ENCODE measurements at places on chromosomes 3 and 15. TPM values are rescaled to one million over a fixed set of nuclear protein-coding genes. Genes with fewer than 3 reads are reported as not detected.

- no peaks in the 10 kb centered on the region for H3K36me3 ChIP-seq
- H3K4me1 ChIP-seq, result peaks cover 17% of the 10 kb centered on the region
- no peak overlapping the region for H3K4me3 ChIP-seq
- no peaks in the 10 kb centered on the region for H3K27me3 ChIP-seq
- no peak overlapping the region for H3K27ac ChIP-seq
These were observed 162.5 kb downstream of the TPRG1 start for GRCh38 chr3:189334064-189334920.

DNA sequence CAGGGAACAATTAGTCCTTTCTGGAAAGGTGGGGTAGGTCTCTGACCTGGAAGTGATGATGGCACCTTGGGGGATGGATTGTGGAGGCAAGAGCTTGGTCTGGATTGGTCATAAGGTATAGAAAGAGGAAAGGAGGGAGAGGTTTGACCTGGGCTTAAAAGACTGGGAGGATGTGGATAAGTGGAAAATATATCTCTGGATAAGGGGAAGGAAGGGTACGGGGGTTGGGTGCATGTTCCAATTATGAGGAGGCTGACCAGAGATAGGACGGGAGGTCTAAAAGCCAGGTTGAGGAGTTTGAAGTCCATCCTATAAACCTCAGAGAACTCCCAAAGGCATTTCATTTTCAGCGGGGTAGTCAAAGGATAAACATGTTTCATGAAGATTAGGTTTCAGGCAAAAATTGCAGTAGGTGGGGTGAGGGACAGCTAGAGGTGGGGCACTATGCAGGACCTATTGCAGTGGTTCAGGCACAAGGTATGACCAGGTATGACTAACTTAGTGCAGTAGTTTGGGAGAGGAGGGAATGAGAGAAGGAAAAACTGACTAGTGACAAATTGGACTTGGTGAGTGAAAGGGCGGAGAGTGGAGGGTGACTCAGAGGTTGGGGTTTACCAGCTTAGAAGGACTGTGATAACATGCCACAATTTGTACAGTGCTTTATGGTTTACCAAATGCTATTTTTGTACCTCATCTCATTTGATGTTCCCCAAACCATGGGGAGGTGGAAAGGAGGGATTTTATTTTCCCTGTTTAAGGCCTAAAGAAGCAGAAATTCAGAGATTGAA lies 10.7 kb downstream of the PDE8A start:
- no peak overlapping the region for H3K4me3 ChIP-seq
- peak overlapping the region; percentile 79 for H3K27ac ChIP-seq
- peaks cover 19% of the 10 kb centered on the region for H3K4me1 ChIP-seq
- peak; percentile 55 for DNase-seq
- no peaks in the 10 kb centered on the region for H3K36me3 ChIP-seq

The PIGX gene
- total RNA-seq, result 47.6 TPM

The MAP4 gene
- total RNA-seq, result 187 TPM

The CCR5 gene
- not detected for total RNA-seq

GRCh38 chr3:165233501-165234195 lies 37.5 kb upstream of the SLITRK3 start:
- no peak overlapping the region for H3K4me3 ChIP-seq
- no peaks in the 10 kb centered on the region for H3K36me3 ChIP-seq
- no peak for DNase-seq
- H3K27me3 ChIP-seq, result no peaks in the 10 kb centered on the region

- H3K36me3 ChIP-seq, result no peaks in the 10 kb centered on the region
- no peak overlapping the region for H3K27ac ChIP-seq
- no peak overlapping the region for H3K4me3 ChIP-seq
- H3K27me3 ChIP-seq, result no peaks in the 10 kb centered on the region
These were observed 6.9 kb downstream of the PLXND1 start for GRCh38 chr3:129599607-129600006.

DNA sequence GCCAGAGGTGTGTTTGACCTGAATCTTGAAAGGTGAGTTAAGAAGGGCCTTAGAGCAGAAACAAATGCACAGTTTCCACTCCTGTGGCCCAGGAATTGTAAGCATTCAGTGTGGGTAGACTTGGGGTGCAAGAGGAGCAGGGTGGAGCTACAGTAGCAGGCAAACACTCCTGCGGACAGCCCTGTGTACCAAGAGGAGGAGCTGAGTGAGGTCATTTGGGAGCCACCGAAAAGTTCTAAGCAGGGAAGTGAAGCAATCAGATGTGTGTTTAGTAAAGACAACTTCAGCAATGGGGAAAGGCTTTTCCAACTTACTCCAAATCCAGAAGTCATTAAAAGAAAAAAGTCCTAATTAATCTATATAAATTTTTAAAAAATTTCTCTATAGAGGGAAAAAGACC lies 99.3 kb downstream of the ARHGEF26 start:
- H3K4me1 ChIP-seq, result 0 out of 2 replicates have a peak, but pooled peaks cover 5% of the 10 kb centered on the region
- no peaks in the 10 kb centered on the region for H3K27me3 ChIP-seq
- H3K27ac ChIP-seq, result no peak overlapping the region
- H3K36me3 ChIP-seq, result no peaks in the 10 kb centered on the region
- no peak overlapping the region for H3K4me3 ChIP-seq
- no peak for DNase-seq

- H3K27ac ChIP-seq, result no peak overlapping the region
- H3K27me3 ChIP-seq, result no peaks in the 10 kb centered on the region
- H3K4me3 ChIP-seq, result no peak overlapping the region
- H3K4me1 ChIP-seq, result no peaks in the 10 kb centered on the region
These were observed 21.3 kb upstream of the DAPK2 start for GRCh38 chr15:64067564-64068030.

DNA sequence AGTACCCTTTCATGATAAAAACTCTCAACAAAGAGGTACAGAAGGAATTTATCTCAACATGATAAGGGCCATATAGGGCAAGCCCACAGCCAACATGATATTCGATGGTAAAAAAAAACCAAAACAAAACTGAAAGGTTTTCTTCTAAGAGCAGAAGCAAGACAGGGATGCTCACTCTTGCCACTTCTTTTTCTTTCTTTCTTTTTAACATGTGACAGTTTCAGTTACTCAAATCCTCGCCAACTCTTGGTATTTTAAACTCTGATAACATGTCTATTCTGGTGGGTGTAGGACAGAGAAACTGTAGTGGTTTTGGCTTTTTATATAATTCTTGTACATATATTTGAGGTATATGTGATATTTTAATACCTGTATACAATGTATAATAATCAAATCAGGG lies 74.0 kb upstream of the NMNAT3 start:
- H3K4me1 ChIP-seq, result no peaks in the 10 kb centered on the region
- H3K27ac ChIP-seq, result no peak overlapping the region
- H3K4me3 ChIP-seq, result no peak overlapping the region

GRCh38 chr3:55897573-55898224 lies 410.6 kb upstream of the WNT5A start:
- no peak overlapping the region for H3K4me3 ChIP-seq
- H3K36me3 ChIP-seq, result no peaks in the 10 kb centered on the region
- peaks cover 9% of the 10 kb centered on the region for H3K4me1 ChIP-seq
- H3K27ac ChIP-seq, result no peak overlapping the region

The CCR2 gene
- total RNA-seq, result not detected

GRCh38 chr3:68135067-68135466 lies 480.7 kb upstream of the SUCLG2 start:
- H3K4me3 ChIP-seq, result no peak overlapping the region
- DNase-seq, result no peak
- H3K27me3 ChIP-seq, result no peaks in the 10 kb centered on the region
- H3K36me3 ChIP-seq, result no peaks in the 10 kb centered on the region

The CDC25A gene
- 10.5 TPM for total RNA-seq

The FAM81A gene
- total RNA-seq, result 7.0 TPM

The ST8SIA2 gene
- not detected for total RNA-seq

DNA sequence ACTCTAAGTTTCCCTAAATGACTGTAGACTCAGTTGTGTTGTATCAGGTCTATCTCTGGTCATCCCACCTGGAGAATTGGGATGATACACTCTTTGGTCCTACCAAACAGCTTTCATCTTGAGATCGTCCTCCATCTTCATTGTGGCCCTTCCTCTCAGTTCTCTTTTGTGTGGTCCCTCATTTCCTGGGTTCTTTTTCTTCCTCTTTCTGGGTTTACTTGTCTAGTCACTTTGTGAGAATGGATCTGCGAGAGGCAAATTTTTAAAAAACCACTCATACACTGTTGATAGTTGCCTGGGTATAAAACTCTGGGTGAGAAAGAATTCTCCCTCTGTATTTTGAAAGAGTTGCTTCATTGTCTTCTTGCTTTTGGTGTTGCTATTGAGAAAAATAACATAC lies 6.0 kb upstream of the AMOTL2 start:
- DNase-seq, result no peak
- no peaks in the 10 kb centered on the region for H3K36me3 ChIP-seq
- H3K27ac ChIP-seq, result 0 out of 2 replicates have a peak overlapping the region, but pooled peaks have one; percentile 74
- H3K4me3 ChIP-seq, result no peak overlapping the region
- H3K4me1 ChIP-seq, result peaks cover 62% of the 10 kb centered on the region

- H3K4me3 ChIP-seq, result no peak overlapping the region
- H3K27ac ChIP-seq, result no peak overlapping the region
- no peaks in the 10 kb centered on the region for H3K4me1 ChIP-seq
- no peak for DNase-seq
- H3K36me3 ChIP-seq, result no peaks in the 10 kb centered on the region
These were observed 394.8 kb downstream of the FHIT start for GRCh38 chr3:60856257-60857046.

DNA sequence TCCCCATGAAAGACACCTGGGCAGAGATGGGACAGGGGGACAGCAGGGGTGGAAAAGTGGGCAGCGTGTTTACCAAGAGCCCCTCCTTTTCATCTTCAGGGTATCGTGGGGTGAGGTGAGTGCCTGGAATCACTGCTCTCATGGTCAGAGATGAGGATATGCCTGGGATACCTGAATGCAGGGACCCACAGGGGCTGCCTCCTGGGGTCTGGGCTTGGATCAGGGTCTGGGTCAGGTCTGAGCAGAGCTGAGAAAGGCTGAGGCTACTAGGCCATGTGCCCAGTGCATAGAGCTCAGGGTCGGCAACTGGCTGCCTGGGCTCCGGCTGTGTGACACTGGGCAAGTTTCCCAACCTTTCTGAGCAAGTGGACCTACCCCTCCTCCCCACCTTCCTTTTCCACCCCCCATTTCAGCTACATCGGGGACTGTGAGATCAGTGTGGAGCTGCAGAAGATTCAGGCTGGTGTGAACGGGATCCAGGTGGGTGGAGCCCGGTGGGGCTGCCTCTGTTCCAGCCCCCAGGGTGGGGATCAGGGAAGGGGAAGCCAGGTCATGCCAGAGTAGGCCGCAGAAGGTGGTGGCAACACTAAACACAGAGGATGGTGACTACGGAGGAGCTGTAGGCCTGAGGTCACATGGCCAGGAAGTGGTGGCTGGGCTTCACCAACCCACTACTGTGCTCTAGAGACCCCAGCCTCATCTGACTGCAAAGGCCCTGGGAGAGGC lies 24.5 kb downstream of the ESYT3 start:
- H3K27me3 ChIP-seq, result no peaks in the 10 kb centered on the region
- DNase-seq, result no peak
- no peak overlapping the region for H3K4me3 ChIP-seq
- no peak overlapping the region for H3K27ac ChIP-seq
- no peaks in the 10 kb centered on the region for H3K4me1 ChIP-seq

GRCh38 chr15:48185529-48185928 lies 5.9 kb upstream of the CTXN2 start:
- H3K27me3 ChIP-seq, result no peaks in the 10 kb centered on the region
- no peak overlapping the region for H3K27ac ChIP-seq
- H3K4me3 ChIP-seq, result no peak overlapping the region
- no peaks in the 10 kb centered on the region for H3K36me3 ChIP-seq
- no peak for DNase-seq
- H3K4me1 ChIP-seq, result no peaks in the 10 kb centered on the region

The GNB5 gene
- total RNA-seq, result 26.0 TPM

DNA sequence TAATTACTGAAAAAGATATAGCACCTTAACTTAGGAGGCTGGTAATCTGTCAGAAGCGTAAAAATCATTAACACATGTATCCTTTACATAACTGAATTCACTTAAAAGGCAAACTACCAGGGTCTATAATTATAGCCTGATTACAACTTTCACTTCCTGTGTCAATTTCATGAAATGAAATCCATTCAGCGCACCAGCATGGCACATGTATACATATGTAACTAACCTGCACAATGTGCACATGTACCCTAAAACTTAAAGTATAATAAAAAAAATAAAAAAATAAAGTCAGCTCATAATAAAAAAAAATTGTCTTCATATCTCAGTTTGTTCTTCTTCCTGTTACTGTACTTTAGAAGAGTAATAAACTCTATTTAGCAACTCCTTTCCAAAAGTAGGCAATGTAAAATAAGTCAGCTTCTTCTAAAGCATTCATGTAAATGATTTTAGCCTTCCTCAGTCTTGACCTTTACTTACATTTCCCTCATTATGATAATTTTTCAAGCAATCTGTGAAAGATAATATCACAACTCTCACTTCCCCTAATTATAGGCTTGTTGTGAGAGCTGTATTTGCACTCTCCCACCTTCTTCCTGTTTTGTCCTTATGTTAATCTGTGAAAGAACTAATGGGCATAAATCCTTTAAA lies 50.1 kb downstream of the KBTBD8 start:
- H3K4me3 ChIP-seq, result no peak overlapping the region
- no peak overlapping the region for H3K27ac ChIP-seq
- no peaks in the 10 kb centered on the region for H3K4me1 ChIP-seq
- no peak for DNase-seq
- no peaks in the 10 kb centered on the region for H3K36me3 ChIP-seq

DNA sequence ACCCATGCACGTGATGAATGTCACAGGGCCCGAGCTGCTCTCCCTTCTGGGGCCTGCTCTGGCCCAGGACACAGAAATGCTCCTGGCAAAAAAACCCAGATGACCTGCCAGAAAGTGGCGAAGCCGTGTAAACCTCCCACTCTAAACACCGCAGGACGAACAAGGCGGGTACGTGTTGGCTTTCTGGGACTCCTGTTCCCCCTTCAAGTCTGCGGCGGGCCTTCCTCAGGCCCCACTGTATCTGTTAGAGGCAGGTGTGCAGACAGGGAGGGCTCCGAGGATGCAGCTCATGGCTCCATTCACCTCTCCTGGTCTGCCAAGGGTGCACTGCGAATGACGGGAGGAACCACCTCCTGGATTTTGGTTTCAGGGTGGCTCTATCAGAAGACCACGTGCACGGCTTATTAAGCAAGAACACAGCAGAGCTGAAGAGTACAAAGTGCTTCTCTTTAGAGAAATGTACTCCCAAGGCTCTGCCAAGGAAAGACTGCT lies 173.8 kb downstream of the ADAMTS17 start:
- H3K4me3 ChIP-seq, result no peak overlapping the region
- no peak overlapping the region for H3K27ac ChIP-seq
- no peaks in the 10 kb centered on the region for H3K36me3 ChIP-seq

GRCh38 chr15:66743703-66744536 lies 41.9 kb downstream of the SMAD6 start:
- no peaks in the 10 kb centered on the region for H3K36me3 ChIP-seq
- no peaks in the 10 kb centered on the region for H3K27me3 ChIP-seq
- DNase-seq, result no peak
- H3K4me1 ChIP-seq, result peaks cover 23% of the 10 kb centered on the region
- no peak overlapping the region for H3K4me3 ChIP-seq

The EEFSEC gene
- total RNA-seq, result 21.0 TPM

GRCh38 chr3:11377719-11378118 lies 105.5 kb downstream of the ATG7 start:
- peak; percentile 61 for DNase-seq
- H3K36me3 ChIP-seq, result peaks cover 27% of the 10 kb centered on the region
- no peak overlapping the region for H3K4me3 ChIP-seq
- H3K27me3 ChIP-seq, result no peaks in the 10 kb centered on the region
- peaks cover 7% of the 10 kb centered on the region for H3K4me1 ChIP-seq

GRCh38 chr3:8987645-8988383 lies 24.5 kb upstream of the RAD18 start:
- DNase-seq, result peak; percentile 55
- H3K36me3 ChIP-seq, result no peaks in the 10 kb centered on the region
- no peak overlapping the region for H3K27ac ChIP-seq
- H3K4me1 ChIP-seq, result no peaks in the 10 kb centered on the region
- H3K4me3 ChIP-seq, result no peak overlapping the region

Measured in PC-9 (cell line).